ENCODE measurements at places on chromosomes 3 and 15. TPM values are rescaled to one million over a fixed set of nuclear protein-coding genes. Genes with fewer than 3 reads are reported as not detected.

- H3K27ac ChIP-seq = no peak overlapping the region
- no peak for DNase-seq
- no peaks in the 10 kb centered on the region for H3K27me3 ChIP-seq
Observed at GRCh38 chr3:136584728-136585127, 167.4 kb downstream of the STAG1 start.

DNA sequence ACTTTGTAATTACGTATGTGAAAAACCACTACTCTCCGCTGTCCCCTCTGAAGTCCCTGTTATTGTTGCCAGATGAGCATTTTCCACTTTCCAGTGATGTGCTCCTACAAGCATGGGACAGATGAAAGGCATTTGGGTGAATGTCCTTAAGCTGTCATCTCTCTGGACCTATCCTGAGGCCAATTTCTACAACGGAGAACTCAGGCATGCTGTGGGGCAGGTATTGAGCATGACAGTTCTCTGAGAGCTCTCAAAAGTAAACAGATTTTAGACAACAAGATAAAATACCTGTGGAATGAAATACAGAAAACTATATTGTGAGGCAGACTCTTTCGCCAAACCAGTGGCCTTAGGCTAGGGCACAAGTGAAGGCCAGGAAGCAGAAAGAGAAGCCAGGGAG lies 656.5 kb upstream of the NR2F2 start:
- no peaks in the 10 kb centered on the region for H3K27me3 ChIP-seq
- no peaks in the 10 kb centered on the region for H3K4me1 ChIP-seq
- H3K36me3 ChIP-seq = no peaks in the 10 kb centered on the region
- H3K4me3 ChIP-seq = no peak overlapping the region

DNA sequence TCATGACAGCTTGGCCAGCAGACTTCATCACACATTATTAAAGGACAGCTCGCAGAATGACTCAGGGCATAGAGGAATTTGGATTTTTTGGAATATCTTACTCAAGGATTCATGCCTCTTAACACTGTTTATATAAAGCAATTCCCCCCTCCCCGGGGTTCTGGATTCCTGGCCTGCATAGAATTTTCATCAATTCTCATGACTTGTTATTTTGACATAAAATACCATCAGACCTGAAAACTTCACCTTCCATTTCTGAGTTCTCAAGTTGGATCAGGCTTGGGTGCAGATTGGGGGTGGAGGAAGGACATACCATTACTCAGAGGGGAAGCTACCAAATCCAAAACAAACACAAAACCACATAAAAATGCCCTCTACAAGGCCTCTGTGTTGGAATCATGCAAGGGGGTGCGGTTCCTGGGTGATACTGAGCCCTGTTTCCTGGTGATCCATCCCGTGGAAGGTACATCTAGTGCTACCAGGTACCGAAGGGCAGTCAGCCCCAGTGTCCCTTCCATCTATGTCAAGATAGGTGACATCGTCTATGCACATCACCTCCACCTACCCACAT lies 95.3 kb downstream of the DAPK2 start:
- no peaks in the 10 kb centered on the region for H3K27me3 ChIP-seq
- H3K27ac ChIP-seq = no peak overlapping the region
- peaks cover 9% of the 10 kb centered on the region for H3K4me1 ChIP-seq
- DNase-seq = no peak

DNA sequence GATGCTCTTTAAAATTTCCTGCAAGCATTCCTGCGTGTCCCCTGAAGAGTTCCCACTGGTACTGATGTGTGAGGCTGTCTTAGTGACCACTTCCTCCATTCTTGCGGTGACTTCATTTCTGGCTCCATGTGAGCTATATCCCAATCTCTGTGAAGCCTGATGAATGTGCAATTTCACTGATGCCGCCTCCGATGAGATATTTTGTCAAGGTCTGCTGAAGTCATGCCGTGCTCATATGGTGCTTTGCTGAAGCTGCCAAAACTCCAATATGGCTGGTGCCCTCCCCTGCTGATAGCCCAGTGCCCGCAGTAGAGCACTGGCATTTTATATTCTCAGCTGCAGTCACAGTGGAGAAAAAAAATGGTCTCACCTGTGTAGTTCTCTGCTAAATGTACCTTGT lies 271.5 kb downstream of the EFHB start:
- H3K27ac ChIP-seq = no peak overlapping the region
- peaks cover 1% of the 10 kb centered on the region for H3K27me3 ChIP-seq

DNA sequence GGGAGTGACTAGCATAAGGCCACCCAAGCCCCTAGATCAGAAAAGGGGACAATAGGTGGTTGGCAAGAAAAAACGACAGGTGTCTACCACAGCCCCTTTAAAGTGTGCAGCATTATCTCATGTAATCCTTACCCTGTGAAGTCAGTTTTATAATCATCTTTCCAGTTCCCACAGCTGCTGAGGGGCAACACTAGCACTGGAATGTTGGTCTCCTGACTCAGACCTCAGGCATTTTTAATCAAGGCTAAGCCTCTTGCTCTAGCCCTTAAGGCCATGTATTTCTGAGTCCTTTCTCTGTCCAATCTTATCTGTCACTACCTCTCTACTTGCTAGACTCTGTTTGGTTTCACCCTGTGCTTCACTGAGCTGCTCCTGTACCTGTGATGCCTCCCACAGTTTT lies 171.7 kb downstream of the TLE3 start:
- H3K27ac ChIP-seq = no peak overlapping the region
- peaks cover 2% of the 10 kb centered on the region for H3K27me3 ChIP-seq
- no peak overlapping the region for H3K4me3 ChIP-seq
- DNase-seq = no peak
- H3K4me1 ChIP-seq = no peaks in the 10 kb centered on the region

The CCR3 gene
- not detected for total RNA-seq

- peaks cover 21% of the 10 kb centered on the region for H3K4me1 ChIP-seq
- no peaks in the 10 kb centered on the region for H3K27me3 ChIP-seq
- H3K27ac ChIP-seq = no peak overlapping the region
- no peaks in the 10 kb centered on the region for H3K36me3 ChIP-seq
- H3K4me3 ChIP-seq = no peak overlapping the region
- no peak for DNase-seq
Observed at GRCh38 chr15:61064651-61065050, 164.5 kb downstream of the RORA start.

The LRRFIP2 gene
- 40.0 TPM for total RNA-seq

DNA sequence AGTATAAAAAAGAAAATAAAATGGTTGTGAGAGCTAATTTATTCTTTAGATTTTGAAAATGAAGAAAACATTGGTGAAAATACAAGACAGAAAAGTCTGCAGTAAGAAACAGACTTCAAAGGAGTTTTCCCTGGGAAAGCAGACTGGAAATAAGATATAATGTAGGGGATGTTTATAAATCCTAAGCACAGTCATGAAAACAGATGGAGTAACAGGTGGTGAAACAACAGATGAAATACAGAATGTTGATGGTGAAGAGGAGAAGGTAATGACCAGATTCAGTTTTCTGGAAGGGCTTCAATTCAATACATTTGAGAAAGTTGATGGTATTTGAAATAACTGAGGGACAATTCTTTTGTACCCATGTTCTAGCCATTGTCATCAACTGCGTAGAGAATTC lies 353.9 kb downstream of the CHL1 start:
- H3K27ac ChIP-seq = no peak overlapping the region
- no peaks in the 10 kb centered on the region for H3K4me1 ChIP-seq
- no peak overlapping the region for H3K4me3 ChIP-seq
- peaks cover 2% of the 10 kb centered on the region for H3K27me3 ChIP-seq
- no peak for DNase-seq

The BMF gene
- total RNA-seq = 153 TPM

DNA sequence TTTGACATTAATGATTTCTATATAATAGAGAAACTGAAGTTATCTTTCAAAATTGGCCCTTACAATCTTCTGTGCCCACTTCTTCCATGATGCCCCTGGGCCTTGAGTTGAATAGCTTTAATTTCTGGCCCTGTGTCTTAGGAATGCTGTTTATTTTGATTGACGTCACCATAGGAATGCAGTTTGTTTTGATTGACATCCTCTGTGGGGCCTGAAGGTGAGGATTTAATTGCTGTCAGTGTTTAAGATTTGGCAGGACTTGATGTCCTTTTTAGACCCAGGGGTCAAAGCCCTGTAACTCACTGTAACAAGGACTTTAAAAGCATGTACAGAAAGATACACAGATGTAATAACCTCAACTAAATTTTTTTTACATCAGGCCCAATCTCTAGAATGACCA lies 83.3 kb downstream of the GLDN start:
- no peaks in the 10 kb centered on the region for H3K27me3 ChIP-seq
- H3K36me3 ChIP-seq = no peaks in the 10 kb centered on the region
- DNase-seq = no peak
- H3K27ac ChIP-seq = no peak overlapping the region
- H3K4me1 ChIP-seq = no peaks in the 10 kb centered on the region
- H3K4me3 ChIP-seq = no peak overlapping the region

DNA sequence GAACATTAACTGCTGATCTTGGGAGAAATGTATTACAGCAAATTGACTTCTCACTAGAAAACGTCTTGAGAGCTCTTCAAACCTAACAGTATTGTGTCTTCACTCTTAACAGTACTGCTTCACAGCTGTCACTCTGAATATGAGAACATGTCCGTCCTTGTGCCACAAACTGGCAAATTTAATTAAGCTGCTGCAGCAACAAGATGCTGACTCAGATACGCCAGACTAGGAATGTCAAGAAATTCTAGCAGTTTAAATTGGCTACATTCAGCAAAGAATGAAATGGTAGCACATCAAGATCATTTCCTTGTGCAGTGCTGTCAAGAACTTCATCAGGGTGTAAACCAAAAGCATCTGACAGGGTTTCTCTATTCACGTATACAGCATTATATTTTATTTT lies 7.6 kb downstream of the ICE2 start:
- no peaks in the 10 kb centered on the region for H3K4me1 ChIP-seq
- no peak for DNase-seq
- H3K36me3 ChIP-seq = peaks cover 10% of the 10 kb centered on the region
- no peak overlapping the region for H3K27ac ChIP-seq
- no peak overlapping the region for H3K4me3 ChIP-seq
- no peaks in the 10 kb centered on the region for H3K27me3 ChIP-seq

DNA sequence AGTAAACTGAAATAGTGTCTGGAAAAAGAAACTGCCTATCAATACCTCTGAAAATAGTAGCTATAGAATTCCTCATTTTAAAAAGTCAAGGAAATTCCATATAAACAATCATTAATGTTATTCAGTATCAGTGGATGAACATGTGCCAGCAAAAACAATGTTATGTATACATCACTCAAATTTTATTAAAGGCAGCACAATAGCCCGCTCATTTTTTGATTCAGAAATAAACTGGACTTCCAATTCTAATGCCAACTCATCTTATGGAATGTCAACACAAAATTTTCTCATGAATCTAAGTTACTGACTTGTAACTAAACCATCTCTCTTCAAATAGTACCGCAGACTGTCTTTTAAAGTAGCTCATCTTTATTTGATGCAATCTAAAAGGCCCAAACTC lies 19.0 kb downstream of the THBS1 start:
- H3K36me3 ChIP-seq = no peaks in the 10 kb centered on the region
- H3K4me3 ChIP-seq = no peak overlapping the region
- no peaks in the 10 kb centered on the region for H3K27me3 ChIP-seq
- no peak overlapping the region for H3K27ac ChIP-seq

GRCh38 chr15:65553691-65554090 lies 23.4 kb downstream of the HACD3 start:
- peaks cover 34% of the 10 kb centered on the region for H3K36me3 ChIP-seq
- no peak for DNase-seq
- no peak overlapping the region for H3K27ac ChIP-seq
- H3K4me1 ChIP-seq = peaks cover 12% of the 10 kb centered on the region

The UACA gene
- total RNA-seq = 34.2 TPM

The C3orf62 gene
- total RNA-seq = 3.8 TPM

DNA sequence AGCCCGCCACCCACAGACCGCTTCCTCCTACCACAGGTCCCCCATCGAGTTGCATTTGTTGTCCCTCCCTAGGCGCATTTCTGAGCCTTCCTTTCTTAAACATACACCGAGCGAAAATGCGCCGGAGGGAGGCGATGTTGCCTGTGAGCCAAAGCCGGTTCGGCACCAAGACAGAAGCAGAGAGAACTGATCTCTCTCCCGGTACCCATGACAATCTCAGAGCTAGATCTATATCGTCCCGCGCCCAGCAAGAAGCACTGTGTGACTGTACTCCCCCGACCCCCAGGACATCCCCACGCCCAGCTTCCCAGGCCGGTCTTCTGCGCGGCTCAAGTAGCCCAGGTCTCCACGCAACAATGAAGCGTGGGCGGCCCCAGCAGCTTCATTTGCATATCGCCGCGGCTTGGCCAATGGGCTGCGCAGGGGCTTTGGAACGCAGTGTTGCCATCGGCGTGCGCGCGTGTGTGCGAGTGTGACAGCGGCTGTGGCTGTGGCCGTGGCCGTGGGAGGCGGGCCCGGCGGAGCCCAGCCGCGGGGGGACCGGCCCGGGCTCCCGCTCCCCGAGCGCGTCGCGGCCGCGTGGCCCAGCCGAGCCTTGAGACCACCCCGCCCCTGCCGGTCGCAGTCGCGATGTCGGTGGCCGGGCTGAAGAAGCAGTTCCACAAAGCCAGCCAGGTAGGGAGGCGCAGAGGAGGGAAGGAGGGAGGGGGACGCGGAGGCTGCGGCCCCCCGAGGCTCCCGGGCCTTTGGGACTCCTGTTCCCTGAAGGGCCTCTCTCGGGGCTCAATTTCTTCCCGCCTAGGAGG lies at the start of gene SH3GL3:
TSS of gene SH3GL3 (plus strand) at position 438 of the 806 bp plus-strand sequence. CDS start at position 631, 193 bp downstream.
- H3K27ac ChIP-seq = peak within 1 kb of the TSS; percentile 89
- H3K36me3 ChIP-seq = no peaks in the 10 kb centered on the region
- peak; percentile 74 for DNase-seq
- peaks cover 23% of the 10 kb centered on the region for H3K4me1 ChIP-seq
- peak within 1 kb of the TSS; percentile 99 for H3K4me3 ChIP-seq

DNA sequence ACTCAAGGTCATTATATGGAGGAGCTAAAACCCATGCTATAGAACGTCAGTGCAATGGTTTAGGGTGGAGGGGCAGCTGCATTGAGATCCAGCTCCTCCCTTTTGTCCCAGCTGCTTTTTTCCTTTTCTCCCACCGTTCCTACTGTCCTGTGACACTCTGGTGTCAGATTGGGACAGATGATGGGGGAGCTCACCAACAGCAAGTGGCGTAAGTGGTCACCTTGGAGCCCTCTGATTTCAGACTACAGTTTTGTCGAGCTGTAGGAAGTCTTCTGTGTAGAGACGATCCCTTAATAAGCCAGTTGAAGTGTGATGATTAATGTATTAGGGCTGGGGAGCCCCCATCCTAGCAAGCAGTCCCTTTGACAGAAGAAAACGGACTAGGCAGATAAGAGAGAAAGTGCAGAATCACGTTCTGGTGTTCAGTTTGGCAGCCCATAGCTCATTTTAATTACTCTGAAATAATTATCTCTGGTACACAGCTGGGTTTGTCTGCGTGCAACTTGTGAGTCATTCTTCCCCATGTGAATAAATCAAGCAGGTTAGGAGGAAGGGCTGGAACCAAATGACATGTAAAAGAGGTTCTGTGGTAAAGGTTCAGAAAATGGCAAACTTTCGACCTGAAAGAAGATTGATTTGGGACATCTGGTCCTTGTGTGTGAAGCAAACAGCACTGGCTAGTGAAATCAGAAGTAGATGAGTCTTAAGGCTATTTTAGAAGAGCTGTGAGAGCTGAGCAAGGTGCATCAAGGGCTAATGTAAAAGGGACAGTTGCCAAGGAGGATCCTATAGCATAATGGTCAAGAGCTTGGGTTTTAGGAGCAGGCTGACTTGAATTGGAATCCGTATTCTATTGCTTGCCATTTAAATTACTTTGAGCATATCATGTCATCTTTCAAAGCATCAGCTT lies 241.4 kb downstream of the EDEM1 start:
- no peak overlapping the region for H3K27ac ChIP-seq
- H3K4me3 ChIP-seq = no peak overlapping the region
- no peak for DNase-seq
- no peaks in the 10 kb centered on the region for H3K36me3 ChIP-seq
- H3K27me3 ChIP-seq = no peaks in the 10 kb centered on the region

GRCh38 chr15:70486451-70487386 lies 276.6 kb downstream of the UACA start:
- H3K4me1 ChIP-seq = peaks cover 23% of the 10 kb centered on the region
- no peak overlapping the region for H3K4me3 ChIP-seq
- DNase-seq = no peak
- peaks cover 4% of the 10 kb centered on the region for H3K27me3 ChIP-seq
- peaks cover under 1% of the 10 kb centered on the region for H3K36me3 ChIP-seq

Data from endothelial cell (in vitro differentiated cells).